ENCODE measurements at places on chromosomes 3 and 15.

DNA sequence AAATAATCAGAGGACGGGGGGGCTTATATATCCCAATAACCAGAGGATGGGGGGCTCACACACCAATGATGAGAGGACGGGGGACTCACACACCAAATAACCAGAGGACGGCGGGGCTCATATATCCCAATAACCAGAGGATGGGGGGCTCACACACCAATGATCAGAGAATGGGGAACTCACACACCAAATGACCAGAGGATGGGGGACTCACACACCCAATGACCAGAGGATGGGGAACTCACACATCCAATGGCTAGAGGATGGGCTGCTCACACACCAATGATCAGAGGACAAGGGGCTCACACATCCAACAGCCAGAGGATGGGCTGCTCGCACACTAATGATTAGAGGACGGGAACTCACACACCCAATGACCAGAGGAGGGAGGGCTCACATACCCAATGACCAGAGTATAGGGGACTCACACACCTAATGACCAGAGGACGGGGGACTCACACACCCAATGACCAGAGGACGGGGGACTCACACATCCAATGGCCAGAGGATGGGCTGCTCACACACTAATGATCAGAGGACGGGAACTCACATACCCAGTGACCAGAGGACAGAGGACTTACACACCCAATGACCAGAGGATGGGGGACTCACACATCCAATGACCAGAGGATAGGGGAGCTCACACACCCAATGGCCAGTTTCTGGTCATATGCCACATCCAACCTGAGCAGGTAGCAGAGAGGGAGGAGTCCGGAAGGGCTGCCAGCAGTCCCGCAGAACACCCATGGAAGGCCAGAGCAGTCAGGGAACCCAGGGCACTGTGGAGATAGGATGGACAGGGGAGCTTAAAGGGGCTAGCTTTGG is 10.6 kb downstream of the RAB6B start:
- DNase-seq, result peak; percentile 6

DNA sequence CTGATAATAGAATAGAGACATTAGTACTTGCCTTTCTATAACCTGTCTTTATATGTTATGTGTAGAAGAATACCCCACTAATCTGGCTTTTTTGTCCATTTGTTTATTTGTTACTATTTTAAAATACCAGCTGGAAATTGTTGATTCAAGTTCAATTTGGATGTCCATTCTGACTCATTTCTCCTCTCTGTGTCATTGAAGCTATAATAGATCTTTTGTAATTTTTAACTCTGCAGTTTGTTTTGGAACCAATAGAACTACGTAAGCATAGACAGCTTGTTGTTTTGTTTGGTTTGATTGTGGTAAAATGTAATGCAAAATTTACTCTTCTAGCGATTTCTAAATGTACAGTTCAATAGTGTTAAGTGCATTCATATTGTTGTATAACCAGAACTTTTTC is 390.4 kb downstream of the ZIC1 start:
- DNase-seq, result no peak

DNA sequence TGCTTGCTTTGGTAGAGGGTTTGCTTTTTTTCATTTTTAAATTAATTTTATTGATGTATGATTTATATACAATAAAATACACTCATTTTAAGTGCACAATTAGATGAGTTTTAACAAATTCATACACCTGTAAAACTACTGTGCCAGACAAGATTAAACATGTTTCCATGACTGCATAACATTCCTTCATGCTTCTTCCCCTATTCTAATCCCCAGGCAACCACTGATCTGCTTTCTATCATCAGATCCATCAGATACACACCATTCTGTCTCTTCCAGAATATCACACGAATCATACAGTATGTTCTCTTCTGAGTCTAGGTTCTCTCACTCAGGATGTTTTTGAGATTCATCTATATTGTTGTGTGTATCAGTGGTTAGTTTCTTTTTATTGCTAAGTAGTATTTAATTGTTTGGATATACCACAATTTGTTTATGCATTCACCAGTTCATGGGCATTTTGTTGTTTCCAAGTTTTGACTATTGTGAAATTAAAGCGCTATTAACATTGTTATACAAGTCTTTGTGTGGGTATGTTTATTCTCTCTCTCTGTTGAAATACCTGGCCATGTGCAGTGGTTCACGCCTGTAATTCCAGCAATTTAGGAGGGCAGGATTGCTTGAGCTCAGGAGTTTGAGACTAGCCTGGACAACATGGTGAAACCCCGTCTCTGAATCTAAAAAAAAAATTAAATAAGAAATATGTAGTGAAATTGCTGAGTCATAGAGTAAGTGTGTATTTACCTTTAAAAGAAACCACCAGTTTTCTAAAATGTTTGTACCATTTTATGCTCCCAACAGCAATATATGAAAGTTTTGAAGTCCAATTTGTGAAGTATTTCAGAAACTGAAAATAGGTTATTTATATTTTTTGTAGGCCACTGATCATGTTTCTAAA is 7.0 kb upstream of the TFG start:
- DNase-seq, result no peak

DNA sequence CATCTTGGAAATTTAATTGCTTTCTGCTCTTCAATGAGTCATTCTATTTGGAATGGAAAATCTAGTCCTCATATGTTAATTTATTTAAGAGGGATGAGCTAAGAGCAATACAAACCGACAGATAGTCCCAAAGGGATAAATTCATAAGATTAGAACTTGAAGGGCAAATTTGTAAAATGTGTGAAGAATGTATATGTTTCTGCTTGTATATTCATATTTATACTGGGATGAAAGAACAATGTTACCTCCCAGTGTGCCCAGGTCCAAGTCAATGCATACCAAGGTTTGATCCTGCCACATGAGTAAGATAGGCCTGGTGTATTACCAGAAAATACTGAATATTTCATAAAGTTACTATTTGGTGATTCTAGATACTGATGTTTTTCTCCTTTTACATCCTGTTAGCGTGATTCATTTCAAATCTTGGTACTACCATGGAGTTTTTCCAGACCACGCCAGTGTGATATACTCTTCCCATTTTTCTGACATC is 255.6 kb upstream of the SEMA6D start:
- DNase-seq, result no peak

DNA sequence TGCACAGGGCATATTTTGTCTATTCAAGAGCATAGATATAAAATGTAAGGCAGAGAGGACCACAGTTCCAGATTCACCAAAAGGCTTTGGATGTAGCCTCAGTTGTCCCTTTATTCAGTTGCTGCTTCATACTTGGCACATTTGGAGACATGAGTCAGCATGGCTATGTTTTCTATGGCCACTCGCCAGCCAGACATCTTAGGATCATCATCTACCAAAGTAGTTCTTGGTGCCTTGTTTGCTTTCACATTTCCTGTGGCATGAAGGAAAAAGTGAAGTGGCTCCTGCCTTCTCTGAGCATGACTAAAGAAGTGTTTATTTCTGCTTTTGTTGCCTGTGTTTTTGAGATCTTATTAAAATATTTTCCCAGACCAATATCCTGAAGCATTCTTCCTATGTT is 7.2 kb downstream of the SUSD5 start:
- peak; percentile 44 for DNase-seq

DNA sequence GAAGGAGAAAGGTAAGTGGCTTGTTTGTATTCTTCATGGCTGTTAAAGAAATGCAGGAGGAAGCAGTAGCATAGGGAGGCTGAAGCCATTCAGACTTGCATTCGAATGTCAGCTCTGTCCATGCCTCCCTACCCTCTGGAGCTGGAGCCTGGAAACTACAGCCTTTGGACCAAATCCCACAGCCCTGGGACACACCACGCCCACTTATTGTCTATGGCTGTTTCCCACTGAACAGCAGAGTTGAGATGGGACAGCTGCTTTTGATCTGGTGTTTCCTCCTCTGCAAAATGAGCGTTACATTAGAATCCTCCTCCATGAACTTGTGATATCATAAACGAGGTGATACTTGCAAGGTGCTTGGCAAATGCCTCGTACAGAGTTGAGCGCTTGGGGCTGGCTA is 3.6 kb downstream of the FAM107A start:
- DNase-seq, result peak; percentile 47

GRCh38 chr15:51203797-51204196 is 109.1 kb upstream of the TNFAIP8L3 start:
- peak; percentile 70 for DNase-seq

DNA sequence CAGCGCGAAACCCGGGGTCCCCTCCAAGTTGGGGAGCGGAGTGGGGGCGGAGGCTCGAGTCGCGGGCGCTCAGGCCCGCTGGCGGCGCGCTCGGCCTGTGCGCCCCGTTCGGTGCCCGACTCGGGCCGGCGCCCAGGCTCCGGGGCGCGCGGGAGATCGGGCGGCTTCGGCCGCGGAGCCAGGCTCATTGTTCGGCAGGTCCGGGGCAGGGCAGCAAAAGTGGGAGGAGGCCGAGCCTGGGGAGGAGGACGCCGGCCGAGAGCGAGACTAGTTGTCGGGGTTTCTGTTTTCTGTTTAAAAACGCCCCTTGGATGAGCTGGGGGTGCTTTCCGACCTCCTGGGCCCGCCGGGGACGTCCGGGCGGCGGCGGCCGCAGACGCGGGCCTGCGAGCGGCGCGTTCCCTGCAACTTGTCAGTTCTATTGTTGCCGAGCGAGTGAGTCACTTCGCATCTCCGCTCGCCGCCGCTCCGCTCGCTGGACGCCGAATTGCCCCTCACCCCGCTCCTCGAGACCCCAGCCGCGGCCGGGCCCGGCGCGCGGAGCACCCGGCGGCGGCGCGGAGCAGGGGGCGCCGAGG is 676 bp downstream of the TCF12 start:
- peak; percentile 80 for DNase-seq

GRCh38 chr3:171028025-171028778 is 1.7 kb upstream of the SLC2A2 start:
- DNase-seq, result peak; percentile 87

DNA sequence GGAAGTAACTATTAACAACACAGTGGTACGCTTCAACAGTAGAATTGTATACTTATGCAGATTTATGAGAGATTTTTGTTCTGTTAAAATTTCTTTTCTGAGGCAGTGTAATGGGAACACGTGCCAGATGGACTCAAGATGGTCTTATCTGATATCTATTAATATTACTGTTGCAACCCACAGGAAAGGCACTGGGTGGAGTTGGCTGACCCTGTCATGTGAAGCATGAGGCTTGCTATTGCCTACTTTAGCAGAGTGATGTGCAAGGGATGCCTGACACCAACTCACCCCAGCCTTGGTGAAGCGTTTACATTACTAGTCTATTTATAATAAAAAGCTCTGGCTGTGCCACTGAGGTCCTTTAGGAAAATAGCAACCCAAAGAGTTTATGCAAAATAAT is 19.8 kb upstream of the ARNT2 start:
- no peak for DNase-seq

- no peak for DNase-seq
Measured at GRCh38 chr3:142604940-142605339, 8.7 kb downstream of the PLS1 start.

GRCh38 chr3:171446801-171447578 is 13.2 kb downstream of the TNIK start:
- peak; percentile 60 for DNase-seq

DNA sequence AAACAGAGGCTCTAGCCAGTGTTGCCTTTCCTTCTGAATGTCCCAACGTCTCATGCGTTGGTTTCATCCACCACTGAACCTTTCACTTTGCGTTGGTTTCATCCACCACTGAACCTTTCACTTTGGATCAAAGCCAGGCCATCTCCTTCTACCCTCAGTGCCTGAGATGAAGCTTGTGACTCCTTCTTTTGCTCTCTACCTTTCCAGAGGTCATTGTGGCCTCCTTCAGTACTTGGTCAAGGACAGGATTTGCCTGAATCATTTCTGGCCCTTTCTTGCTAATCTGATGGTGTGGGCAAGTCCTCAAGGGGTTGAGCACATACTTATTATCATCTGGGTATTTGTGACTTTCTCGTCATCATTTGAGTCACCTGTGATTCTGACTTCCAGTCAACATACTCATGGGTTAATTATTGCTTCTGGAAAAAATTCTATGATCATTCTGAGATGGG is 50.0 kb downstream of the SELENOT start:
- no peak for DNase-seq

DNA sequence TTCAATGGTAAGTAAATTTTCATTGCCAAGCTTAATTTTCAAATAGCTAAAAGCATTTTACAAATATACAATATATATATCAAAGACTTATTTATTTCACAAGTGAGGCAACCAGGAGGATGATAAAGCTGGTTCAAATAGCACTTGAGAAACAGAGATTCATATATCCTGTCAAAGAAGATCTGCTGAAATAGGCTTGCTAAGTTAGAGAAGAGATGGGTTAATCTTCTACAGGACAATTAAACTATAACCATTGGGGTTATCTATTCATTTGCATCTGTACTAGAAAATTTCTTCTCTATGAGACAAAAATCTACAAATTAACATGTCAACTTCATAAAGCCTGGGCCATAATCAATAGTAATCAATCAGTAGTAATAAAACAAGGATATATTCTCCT is 637.7 kb upstream of the UBE2E2 start:
- no peak for DNase-seq

GRCh38 chr3:58387650-58388546 is 45.7 kb downstream of the PDHB start:
- DNase-seq, result no peak

DNA sequence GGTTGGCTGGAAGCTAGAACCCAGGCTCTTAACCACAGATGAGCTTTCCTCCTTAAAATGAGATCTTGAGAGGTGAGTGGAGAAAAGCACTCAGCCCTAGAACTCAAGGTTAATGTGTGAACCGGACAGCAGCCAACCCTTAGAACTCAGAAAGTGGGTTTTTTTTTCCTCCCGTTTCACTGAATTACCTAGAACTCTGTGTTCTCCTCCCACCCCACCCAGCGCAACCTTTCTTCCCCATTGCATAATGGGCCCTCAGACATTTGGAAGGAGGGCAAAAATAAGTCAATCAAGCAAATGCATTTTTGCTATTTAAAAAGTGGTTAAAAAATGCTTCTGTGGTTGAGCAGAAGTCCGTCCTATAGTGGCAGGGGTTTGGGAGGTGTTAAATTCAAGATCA is 36.7 kb downstream of the POC1A start:
- DNase-seq, result no peak

DNA sequence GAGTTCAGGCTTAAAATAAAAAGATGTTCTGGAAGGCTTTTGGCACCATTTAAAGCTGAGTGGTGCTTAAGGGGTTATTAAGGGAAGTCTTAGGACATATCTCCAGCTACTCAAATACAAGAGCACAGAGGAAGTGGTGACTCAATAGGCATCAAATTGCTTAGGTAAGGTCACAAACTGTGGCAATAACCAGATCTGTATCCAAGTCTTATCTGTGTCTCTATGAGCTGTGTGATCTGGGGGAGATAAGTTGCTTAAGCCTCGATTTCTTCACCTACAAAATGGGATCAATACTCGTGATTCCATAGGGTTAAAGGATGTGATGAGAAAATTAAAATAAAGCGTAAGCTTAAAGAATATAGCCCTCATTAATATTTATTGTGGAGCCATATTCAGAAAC is 7.6 kb downstream of the HDC start:
- DNase-seq, result no peak

GRCh38 chr3:195066441-195066841 is 204.5 kb downstream of the XXYLT1 start:
- no peak for DNase-seq

DNA sequence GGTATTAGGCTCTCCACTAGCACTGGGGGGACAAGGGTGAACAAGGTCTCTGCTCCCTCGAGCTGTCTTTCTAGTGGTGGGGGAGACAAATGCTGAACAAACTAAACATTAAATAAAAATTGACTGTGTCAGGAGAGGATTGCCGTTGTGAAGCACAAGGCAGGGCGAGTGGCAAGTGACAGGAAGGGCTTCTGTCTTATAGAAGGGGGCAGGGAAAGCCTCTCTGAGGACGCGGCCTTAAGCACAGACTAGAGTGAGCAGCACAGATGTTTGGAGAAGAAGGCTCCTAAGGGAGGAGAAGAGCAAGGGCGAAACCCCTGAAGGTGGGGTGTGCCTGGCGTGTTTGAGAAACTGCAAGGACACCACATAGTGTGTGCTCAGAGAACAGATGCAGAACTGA is 50.9 kb upstream of the ATP2B2 start:
- no peak for DNase-seq

All from AG20443 (cell line).